ENCODE measurements at places on chromosomes 5 and 9.

GRCh38 chr9:101458963-101459631, 23.5 kb upstream of the ALDOB start:
- DNase-seq, result no peak

GRCh38 chr5:63700241-63700640, 262.0 kb downstream of the HTR1A start:
- DNase-seq, result no peak

DNA sequence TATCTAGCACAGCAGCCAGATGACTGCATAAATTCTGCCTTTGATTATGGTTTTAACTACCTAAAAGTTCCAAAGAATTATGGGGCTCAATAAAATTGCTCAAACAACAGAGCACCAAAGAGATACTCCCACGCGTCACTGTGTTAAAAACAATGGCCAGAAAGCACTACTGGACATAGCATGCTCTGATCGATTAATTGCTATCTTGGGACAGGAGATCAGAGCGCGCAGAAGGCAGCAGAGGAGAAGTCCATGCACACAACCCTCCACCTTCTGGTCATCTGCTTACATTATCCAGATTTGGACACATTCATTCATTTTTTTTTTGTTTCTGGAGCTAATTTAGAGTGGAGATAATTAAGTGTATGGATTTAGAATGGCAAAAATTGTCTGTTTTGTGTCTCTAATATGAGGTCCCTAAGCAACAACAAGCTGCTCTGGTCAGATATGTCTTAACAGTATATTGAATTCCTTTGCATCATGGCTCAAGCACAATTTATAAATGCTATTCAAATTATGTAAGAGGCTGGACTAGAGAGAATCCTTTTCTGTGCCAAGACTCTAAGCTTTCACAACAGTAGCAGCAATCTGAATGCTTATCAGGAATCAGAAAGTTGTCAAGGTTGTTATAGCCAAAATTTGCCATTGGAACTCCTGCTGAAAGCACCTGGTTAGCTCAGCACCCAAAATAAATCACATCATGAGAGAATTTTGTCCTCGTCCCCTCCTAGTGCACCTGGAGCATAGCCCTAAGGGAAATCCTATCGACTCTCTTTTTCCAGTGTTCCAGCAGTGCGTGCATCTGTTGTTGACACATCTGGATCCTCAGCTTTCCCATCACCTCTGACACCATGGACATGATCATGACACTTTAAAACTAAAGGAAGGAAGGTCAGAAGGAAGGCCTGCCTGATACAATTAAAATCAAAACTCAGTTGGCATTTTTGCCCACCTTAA, 98.6 kb upstream of the HMHB1 start:
- DNase-seq, result no peak

DNA sequence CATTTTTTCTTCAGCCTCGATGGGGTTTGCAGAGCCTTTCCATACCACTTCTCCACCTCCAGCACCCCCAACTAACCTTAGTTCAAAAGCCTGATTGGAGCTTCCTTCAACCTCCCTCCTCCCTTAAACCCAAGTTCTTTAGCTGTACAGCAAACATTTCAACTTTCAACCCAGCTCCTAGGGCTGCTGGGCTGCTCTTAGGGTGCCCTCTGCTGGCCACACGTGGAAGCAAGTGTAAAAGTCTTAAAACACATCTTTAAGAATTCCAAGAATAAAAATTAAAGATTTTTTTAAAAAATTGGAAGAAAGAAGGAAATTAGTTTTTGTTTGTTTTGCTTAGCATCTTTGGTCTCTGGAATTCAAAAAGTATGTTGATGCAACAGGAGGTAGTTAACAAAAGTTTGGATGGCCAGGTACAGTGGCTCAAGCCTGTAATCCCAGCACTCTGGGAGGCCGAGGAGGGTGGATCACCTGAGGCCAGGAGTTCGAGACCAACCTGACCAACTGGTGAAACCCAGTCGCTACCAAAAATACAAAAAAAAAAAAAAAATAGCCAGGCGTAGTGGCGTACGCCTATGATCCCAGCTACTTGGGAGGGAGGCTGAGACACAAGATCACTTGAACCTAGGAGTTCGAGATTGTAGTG, 15.5 kb upstream of the HSD17B3 start:
- peak; percentile 51 for DNase-seq

DNA sequence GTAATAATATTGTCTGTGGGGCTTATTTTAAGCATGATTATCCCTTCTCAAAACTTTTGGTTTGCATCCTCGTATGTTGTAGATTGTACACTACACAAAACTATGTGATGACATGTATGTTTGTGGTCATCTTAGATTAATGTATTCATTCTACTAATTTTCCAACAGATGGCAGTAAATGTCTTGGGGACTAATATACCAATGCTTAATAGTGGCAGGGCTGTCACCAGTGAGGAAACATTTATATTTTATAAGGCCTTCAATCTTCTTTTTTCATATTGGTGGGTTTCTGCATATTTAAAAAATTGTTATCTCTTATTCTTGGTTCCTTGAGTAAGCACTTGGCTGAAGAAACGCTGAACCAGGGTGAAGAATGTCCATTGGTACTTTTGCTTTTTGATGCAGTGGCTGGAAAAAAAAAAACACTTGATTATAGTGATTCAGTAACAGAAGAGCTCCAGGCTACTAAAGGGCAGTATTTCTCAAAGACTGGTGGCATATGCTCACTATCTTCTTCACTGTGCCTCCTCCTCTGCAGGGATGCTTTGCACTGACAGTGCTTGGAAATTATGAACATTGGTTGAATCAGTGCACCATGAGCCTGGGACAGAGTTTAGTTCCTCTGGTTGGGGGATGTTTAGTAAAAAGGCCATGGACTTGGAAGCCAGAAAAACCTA, 530.3 kb downstream of the RASEF start:
- no peak for DNase-seq

- DNase-seq, result no peak
These were observed 48.0 kb upstream of the POU5F2 start for GRCh38 chr5:93789173-93790067.

DNA sequence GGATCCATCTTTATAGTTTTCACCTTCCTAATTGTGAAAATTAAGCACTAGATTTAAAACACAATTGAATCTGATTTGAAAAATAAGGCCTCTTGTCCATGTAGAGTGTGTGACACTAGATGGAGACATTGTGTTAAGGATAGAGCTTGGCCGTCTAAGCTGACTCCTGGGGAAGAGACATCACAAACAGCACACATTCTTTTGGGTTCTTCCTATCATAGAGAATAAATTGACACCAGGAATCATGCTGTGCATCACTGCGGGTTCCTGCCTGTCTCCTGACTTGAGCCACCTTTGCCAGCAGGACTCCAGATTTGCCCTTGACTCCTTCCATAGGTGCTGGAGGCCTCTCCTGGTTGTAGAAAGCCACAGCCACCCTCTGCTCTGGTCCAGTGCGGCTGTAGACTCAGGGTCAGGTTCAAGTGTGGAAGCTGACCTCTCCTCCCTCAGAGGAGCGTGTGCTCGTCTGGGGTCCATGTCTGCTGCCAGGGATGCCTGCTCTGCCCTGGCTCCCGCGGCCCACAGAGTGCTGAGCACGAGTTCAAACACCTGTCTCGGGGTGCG, 11.2 kb downstream of the ROPN1L start:
- DNase-seq, result no peak

DNA sequence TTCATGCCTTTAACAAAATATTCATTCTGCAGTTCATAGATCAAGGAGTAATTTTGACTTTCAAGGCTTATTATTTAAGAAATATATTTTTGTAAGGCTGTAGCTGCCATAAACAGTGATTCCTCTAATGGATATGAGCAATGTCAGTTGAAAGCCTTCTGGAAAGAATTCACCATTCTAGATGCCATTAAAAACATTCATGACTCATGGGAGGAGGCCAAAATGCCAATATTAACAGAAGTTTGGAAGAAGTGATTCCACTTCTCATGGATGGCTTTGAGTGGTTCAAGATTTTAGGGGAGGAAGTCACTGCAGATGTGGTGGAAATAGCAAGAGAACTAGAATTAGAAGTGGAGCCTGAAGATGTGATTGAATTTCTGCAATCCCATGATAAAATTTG, 229.1 kb downstream of the DEPDC1B start:
- DNase-seq, result no peak

DNA sequence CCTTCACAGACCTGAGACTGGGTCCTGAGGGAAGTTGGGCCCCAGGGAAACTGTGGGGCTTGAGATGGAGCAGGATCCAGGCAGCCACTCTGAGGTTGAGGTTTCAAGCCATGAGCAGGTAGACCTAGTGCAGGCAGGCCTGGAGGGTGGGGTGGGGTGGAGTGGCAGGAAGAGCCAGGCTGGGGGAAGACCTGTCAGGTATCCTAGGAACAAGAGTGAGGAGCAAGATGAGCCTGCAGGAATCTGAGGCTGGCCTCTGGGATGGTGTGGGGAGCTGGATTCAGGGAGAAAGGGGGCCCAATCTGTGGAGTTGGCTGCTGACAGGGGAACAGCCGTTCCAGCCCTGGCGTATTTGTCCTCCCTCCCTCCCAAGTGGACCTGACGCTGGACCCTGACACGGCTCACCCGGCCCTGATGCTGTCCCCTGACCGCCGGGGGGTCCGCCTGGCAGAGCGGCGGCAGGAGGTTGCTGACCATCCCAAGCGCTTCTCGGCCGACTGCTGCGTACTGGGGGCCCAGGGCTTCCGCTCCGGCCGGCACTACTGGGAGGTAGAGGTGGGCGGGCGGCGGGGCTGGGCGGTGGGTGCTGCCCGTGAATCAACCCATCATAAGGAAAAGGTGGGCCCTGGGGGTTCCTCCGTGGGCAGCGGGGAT, 9.8 kb downstream of the RACK1 start:
- DNase-seq, result no peak

GRCh38 chr9:110447476-110447875, 109.8 kb upstream of the TXNDC8 start:
- no peak for DNase-seq

- no peak for DNase-seq
These were observed 417.3 kb downstream of the DMAC1 start for GRCh38 chr9:7382304-7382703.

DNA sequence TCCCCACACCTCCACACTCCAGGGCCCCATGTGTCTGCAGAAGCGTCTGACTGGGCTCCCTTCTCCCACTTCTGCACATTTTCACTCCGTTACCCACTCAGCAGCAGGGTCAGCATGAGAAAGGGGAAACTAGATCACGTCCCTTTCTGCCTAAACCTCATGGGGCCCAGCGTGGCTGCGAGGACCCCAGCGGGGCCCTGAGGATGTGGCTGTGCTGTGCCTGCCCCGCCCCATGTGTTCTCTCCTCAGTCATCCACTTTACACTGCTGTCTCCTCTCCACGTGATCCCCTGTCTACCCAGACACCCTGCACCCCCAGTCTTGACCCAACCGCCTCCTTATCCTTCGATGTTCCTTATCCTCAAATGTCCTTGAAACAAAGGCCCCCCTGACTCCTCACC, 59.8 kb upstream of the OTULINL start:
- no peak for DNase-seq

DNA sequence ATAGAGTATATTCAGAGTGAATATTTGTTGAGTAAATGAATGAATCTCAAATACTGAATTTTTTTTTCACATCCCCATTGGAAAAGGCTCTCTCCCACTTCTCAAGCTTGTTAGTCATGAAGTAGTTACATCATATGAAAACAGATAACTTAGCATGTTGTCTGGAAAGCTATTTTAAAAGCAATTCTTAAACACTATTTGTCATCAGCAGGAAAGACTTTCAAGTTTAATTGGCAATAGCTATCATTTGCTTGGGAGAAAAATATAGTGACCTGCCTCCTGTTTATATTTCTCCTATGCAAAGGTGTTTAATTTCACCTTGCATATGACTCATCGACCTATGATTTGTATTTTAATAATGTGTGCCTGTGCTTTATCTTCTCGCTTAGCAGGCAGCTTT, 499.8 kb upstream of the GRIA1 start:
- no peak for DNase-seq

GRCh38 chr9:89161221-89161620, 17.4 kb downstream of the SHC3 start:
- DNase-seq, result no peak

Measured in activated T-cell treated with anti-CD3 and anti-CD28 coated beads, Interleukin-2, amount 50 U/mL, for 4 hours (primary cell).